Stimulated activated CD4-positive, alpha-beta T cell treated with anti-CD3 and anti-CD28 coated beads, TNF-alpha, amount 100 ng/mL, for 4 hours (primary cell): ENCODE measurements at places on chromosomes 6 and 20.

DNA sequence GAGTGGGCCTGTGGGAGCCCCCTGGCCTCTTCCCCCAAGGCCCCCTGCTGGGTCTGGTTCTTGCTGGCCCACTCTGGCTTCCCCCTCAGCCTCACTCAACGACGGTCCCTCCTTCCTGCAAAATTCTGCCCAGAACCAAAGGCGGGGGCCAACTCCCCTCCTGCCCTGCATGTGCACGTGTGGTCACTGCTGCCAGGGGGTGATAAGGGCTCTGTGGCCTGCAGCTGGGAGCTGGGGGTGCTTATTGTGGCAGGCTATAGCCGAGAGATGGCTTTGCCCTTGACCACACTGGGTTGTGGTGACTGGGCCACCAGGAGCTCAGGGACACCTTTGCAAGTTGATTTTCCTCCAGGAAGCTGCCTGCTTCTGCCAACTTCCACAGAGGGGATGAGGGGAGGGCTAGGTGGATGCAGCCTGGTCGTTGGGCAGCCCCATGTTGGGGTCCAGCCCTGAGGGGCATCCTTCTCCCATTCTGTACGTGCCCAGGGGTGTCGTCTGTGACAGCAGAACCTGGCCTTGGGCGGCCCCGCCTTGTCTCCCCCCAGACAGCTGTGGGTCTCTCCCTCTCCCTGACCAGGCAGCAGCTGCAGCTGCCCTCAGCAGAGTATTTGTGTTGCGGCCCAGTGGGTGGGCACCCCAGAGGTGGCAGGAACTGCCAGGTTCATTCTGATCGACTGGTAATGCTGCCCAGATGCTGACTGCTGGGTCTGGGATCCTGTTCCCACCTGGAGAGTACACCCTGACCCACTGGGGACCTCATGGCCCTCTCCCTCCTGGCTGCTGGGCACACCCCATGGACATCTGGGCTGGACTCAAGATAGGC is 5.6 kb downstream of the TCEA2 start:
- DNase-seq, result no peak

DNA sequence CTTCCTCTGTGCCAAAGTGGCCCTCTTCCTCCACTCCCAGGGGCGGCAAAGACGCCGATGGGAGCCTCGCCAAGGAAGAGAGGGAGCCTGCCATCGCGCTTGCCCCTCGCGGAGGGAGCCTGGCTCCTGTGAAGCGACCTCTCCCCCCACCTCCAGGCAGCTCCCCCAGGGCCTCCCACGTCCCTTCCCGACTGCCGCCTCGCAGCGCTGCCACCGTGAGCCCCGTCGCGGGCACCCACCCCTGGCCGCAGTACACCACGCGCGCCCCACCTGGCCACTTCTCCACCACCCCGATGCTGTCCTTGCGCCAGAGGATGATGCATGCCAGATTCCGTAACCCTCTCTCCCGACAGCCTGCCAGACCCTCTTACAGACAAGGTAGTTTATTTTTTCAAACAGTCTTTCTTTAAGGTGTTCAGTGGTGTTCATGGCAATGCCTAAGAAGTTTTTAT is 64.9 kb downstream of the FNDC1 start:
- DNase-seq, result no peak

DNA sequence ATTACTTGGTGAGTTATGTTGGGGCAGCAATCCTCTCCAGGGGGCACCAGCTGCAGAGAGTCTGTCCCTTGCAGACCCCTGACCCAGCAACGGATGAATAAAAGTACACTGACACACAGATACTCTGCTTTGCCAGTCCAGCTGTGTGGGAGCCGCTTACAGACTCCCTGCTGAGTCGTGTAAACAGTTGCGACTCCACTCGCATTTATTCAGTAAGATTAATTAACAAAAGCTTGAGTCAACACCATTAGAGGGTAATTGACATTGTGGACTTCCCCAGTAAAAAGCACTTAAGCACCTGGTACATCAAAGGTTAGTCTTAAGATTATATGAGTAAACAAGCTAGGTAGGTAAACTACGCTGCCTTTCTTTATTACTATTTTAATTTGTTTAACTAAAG is 92.0 kb upstream of the TMEM181 start:
- DNase-seq, result no peak

GRCh38 chr6:26232306-26232939 is 132.6 kb upstream of the BTN3A2 start:
- DNase-seq, result no peak

DNA sequence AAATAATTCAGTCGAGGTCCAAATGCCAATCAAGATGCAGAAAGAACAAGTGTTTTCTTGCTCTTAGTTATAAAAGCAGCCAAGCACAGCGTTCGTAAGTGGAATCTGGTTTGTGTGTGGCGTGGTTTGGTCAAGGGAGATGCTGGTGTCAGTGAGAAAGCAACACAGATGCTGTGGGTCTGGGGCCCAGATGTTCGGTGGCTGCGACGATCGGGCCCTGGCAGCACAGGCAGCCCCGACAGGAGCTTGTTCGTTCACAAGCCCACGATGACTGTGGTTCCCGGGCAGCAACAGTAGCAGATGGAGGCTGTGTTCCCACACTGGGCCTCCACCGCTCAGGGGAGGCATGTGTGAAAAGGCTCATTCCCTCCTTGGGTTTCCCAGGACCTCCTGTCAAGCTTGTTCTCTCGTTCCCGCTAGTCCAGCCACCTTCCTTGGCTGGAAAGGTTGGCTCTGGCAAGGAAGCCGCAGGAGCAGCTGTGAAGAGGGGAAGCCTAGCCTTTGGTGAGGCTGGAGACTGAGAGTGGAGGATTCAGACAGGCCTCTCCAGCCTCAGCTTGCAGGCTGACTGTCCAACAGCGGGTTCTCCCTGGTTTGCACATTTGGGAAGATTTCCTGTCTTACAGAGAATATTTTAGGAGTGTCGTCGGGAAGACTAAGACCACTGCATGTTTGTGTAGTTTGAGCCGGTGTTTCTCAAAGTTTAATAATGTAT is 304.7 kb downstream of the QKI start:
- no peak for DNase-seq

GRCh38 chr6:46393940-46394337 is 97.3 kb downstream of the RCAN2 start:
- no peak for DNase-seq

GRCh38 chr6:74577619-74578018 is 628.2 kb downstream of the COL12A1 start:
- DNase-seq, result no peak

DNA sequence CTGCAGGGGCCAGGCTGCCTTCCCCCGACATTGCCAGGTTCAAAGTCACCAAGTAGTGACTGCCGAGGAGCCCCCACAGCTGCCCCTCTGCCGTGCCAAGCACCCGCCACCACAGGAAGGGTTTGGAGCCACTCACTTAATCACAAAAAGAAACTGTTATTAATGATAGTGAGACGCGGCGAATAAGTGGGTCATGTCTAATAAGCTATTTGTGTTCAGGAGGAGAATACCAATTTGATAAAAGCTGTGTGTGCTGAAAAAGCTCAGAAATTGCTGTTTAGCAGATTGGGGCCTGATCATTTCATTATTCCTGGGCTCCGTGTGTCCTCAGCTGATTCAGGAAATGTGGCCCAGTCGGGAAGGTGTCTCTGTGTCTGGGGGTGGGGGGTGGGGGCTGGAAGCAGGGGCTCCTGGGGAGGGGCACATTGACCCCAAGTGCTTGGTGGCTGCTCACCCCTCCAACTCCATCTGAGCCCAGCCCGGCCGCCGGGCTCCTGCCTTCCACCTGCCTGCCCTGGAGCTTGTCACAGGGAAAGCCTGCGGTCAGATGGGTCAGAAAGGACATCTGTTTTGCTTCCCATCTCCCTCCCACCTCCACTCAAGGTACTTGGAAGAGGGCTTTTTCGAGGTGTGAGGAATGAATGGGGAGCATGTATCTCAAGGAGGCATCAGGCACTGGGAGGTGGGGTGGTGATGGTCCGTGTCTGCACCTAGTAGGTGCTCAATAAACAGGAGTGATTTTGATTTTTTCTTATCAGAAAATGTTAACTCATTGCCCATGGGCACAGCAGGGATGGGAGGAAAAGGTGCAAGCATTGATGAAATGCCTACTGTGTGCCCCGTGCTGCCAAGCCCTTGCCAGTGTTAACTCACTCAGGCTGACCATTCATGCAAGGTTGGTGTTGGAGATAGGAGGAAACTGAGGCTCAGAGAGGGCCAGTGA is 3.0 kb downstream of the VSTM2L start:
- no peak for DNase-seq

GRCh38 chr20:15204234-15204633 is 866.8 kb upstream of the FLRT3 start:
- no peak for DNase-seq
